ENCODE measurements at places on chromosomes 4 and X.
A peak's percentile ranks its signal among the peaks of the same experiment; 100 is the strongest.

- no peak for DNase-seq
Observed at GRCh38 chrX:77404419-77404818, 42.8 kb upstream of the FGF16 start.

GRCh38 chrX:140933874-140934655 lies 68.3 kb upstream of the SPANXB1 start:
- no peak for DNase-seq

GRCh38 chr4:112509243-112510141 lies 6.5 kb downstream of the NEUROG2 start:
- no peak for DNase-seq

DNA sequence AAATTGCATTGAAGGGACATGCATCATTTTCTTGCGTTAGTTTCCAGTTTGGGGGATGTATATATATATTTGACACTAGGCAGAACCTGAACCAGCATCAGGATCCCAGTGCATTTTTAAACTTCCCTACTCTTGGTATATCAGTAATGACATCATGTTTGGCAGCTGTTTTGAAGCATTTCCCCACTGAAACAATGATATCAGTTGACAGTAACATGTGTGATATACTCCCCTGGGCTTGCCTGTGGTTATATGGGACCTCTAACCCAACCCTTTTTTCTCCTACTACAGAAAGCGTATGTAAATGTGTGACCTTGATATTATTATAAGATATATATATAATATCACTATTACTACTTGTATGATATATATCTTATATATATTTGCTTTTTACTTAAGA lies 225.9 kb upstream of the CASK start:
- DNase-seq, result peak; percentile 3

DNA sequence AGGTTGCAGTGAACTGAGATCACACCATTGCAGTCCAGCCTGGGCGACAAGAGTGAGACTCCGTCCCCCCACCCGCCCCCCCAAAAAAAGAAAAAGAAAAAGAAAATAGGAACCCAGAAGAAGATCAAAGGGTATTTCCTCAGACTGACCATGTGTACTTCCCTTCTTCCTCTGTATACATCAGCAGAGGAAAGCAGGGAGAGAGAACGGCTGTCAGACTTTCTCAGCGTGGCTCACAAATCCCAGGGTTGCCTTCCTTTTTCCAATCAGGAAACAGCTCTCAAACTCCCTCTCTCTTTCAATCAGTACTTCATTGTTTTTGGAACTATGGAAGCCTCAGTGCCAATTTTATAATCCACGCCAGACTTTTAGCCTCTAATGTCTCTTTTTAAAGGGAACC lies 59.1 kb downstream of the CHRNA9 start:
- no peak for DNase-seq

DNA sequence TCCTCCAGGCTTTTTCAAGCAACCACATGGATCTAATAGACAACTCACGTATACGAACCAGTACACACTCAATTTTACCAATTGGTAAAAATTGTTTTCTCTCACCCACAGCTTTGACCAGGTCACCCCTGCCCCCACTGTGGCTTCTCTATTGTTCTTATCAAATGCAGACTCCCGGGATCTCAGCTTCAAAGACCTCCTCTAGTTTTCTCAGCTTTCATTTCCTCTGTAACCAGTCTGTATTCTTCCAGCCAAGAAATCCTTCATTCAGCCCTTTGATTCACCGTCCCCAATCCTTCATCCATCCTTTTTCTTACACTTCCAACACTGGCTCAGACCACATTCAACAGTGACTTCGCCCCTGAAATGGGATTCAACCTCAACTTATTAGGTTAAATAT lies 120.7 kb downstream of the CORIN start:
- no peak for DNase-seq

GRCh38 chr4:86586626-86587380 lies 7.3 kb upstream of the PTPN13 start:
- no peak for DNase-seq

DNA sequence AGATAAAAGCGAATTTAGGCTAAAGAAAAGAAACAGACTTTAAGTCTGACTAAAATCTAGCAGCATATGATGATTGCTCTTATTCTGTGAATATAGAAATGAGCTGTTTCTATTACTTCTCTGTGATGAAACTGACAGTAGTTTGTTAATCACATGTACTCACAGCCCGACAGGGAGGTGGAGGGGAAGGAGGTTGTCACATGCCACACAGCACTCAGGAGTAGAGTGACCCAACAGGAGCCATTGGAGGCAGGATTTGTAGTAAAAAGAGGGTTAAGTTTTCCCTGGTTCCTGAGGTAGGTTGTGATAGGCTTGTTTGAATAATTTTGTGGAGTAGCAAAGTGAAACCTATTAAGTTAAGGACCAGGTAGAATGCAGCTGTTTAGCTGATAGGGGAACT lies 495.9 kb downstream of the CENPC start:
- DNase-seq, result no peak

GRCh38 chr4:10006601-10007435 lies 14.5 kb downstream of the SLC2A9 start:
- no peak for DNase-seq

DNA sequence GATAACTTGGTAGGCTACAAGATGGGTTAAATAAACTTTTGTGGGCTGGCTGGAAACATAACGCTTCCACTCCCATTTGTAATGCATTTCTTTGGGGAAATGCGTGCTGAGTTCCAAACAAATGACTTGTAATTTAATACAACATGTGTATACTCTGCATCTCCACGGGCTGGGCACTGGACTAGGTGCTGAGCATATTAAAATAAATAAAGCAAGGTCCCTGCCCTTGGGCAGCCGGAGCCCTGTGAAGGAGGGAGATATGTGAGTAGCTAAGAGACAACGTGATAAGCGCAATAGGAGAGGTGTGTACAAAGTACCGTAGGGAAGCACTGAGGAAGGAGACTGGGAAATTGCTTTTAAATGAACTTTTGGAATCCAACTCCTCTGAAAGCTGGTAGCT lies 147.2 kb upstream of the RBPJ start:
- DNase-seq, result peak; percentile 21

GRCh38 chr4:73451981-73452747 lies 16.1 kb downstream of the AFP start:
- no peak for DNase-seq

DNA sequence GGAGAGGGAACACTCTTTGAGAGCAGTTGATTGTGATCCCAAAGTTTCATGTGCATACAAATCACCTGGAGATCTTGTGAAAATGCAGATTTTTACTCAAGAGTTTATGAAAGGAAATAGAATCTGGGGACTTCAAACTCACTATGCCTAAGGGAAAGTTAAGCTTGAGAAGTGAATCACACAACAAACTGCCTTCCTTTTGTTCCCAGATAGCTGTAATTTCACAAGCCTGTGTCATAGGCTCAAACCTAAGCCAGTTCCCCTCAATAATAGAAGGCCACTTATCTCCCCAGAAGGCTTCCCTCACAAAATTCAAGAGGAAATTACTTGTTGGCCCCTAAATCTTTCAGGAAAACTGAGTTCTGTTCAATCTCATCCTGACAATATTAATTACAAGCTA lies 132.8 kb upstream of the MAGEB16 start:
- DNase-seq, result no peak

DNA sequence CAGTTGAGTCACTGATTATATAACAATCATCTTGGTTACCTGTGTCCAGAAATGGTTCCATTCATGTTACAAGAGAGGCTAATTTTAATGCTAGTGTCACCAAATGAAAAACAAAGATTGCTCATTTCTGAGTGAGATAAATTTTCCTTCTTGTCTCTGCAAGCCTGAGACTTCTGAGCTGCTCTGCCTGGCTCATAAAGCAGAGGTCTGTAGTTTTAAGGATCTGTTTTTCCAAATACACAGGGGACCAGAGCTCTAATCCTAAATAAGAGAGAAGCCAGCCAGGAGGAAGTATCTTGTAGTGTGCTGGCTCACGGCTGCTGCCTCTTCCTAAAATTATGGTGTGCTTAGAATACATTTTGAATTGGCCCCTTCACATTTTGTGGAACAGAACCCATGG lies 42.6 kb downstream of the CLDN34 start:
- no peak for DNase-seq

- DNase-seq, result no peak
Observed at GRCh38 chrX:38803243-38803587, 2.0 kb downstream of the MID1IP1 start.

DNA sequence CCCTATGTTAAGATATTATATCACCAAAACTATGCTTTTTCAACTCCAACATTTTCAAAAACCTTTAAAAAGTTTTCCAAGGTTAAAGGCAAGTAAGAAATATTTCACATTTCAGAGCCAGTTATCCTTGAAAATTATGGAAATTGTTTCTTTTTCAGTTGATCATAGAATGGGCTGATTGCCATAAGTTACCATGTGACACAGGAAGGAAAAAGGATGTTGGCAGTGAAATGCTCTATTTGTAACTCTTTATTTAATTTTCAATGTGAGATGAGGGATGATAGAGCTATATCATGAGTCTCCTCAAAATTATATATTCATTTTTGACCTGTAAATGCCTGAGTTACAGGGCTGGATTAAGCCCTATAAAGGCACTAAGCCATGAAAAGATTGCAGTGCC lies 93.0 kb upstream of the PLS3 start:
- no peak for DNase-seq

DNA sequence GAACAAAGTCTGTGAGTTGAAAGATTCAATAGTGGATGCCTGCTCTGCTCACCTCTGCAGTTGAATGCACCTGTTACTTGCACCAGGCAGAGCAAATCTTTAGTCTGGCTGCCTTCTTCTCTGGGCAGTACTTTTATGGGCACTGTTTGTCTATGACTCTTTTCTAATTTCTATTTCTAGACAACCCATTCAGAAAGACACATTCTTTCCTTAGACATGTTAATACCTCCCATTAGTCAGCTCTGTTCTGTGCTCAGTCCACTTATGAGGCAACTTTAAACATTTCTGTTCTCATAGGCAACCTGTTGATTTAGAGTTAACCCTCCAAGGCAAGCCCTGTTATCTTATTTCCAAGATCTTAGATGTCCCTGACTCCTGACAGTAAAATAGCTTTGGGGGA lies 108.9 kb downstream of the SYNPO2 start:
- no peak for DNase-seq

DNA sequence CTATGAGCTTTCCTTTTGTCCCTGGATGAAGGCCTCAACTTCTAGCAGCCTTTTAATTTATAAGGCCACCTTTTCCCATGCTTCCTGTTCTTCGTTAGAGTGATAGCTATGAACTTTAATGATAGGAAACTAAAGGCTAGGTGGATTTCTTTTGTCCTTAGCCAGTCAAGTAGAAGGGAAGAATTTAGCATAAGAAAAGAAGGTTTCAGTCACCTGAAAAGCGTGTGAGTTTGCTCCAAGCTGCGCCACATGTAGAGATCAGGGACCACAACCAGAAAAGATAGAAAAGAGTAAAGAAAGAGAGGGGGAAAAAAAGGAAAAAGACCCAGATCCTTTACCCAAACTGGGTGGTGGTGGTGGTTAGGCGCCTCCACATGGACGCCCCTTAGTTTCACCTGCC lies 28.6 kb downstream of the LUZP4 start:
- no peak for DNase-seq

- no peak for DNase-seq
Observed at GRCh38 chr4:152073351-152074087, 312.7 kb upstream of the GATB start.

GRCh38 chrX:16999275-16999674 lies 52.8 kb downstream of the REPS2 start:
- DNase-seq, result no peak

- DNase-seq, result no peak
Observed at GRCh38 chr4:52711834-52712250, 39.4 kb downstream of the ERVMER34-1 start.

DNA sequence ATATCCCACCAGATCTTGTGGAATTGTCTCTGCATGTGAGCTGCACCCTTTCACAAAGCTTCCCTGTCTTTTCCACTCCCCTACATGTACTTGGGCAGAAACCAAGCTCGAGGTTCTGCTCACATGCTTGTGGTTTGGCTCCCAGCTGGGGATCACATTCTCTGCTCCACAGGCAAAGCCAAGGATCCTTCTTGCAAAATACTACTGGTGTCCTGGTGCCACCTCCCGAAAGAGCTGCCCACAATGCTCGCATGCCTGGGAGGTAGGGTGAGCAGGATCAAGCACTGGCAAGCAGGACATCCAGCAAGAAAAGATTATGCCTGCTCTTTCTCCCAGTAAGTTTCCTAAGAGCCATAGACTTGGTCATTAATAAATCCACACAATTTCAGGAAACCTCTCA lies 45.1 kb upstream of the PPARGC1A start:
- DNase-seq, result peak; percentile 96

DNA sequence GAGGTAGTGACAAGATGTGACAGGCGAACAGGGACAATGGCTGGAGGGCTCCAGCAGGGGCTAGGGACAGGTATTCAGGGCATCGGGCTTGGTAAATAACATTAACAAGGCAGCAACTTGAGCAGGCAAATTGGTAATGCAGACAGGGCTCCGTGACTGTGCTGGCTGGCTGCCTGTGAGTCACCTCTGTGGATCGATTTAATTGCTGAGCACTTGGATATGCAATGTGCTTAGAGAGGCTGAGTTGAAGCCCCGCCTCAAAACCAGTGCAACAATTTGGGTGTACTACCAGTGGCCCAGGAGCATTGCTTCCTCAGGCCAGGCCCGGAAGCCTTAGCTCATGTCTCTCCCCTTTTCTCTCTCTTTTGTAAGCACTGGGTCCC lies 19.5 kb downstream of the CNGA2 start:
- DNase-seq, result peak; percentile 43

GRCh38 chrX:69987691-69988090 lies 62.0 kb downstream of the AWAT2 start:
- DNase-seq, result no peak

- no peak for DNase-seq
Observed at GRCh38 chr4:178105242-178105641, 663.0 kb upstream of the AGA start.

DNA sequence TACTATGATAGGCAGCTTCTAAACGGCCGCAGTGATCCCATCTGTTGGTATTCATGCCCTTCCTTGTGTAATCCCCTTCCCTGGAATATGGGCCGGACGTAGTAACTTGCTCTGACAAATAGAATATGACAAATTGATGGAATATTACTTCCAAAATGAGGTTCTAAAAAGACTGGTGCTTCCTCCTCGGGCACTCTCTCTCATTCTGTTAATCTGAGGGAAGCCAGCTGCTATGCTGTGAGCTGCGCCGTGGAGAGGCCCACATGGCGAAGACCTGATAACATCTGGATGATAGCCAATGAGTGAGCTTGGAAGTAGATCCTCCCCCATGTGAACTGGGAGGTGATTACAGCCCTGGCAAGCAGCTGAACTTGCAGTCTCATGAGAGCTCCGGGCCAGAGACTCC lies 27.2 kb upstream of the SLC25A4 start:
- peak; percentile 58 for DNase-seq

DNA sequence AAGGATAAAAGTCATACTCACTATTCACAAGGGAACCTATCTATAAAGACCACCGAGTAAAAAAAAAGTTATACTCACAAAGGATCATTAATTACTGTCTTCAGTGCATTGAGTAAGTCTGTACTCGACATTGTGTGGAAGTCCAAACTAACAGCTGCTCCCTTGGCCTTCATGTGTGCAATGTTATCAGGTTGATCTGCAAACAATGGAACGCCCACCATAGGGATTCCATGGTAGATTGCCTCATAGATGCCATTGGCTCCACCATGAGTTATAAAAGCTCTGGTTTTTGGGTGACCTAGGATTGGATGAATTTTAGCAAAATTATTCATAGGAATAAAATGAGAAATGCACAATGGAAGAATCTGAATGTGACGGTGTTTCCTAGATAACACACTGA lies 10.6 kb downstream of the UGT2B4 start:
- no peak for DNase-seq

GRCh38 chr4:176498617-176499256 lies 179.0 kb downstream of the SPCS3 start:
- DNase-seq, result no peak

All from skeletal muscle cell (primary cell).